ENCODE measurements at places on chromosomes 1 and 21.

GRCh38 chr21:44054710-44055109, 42.6 kb downstream of the TRAPPC10 start:
- no peak for DNase-seq

DNA sequence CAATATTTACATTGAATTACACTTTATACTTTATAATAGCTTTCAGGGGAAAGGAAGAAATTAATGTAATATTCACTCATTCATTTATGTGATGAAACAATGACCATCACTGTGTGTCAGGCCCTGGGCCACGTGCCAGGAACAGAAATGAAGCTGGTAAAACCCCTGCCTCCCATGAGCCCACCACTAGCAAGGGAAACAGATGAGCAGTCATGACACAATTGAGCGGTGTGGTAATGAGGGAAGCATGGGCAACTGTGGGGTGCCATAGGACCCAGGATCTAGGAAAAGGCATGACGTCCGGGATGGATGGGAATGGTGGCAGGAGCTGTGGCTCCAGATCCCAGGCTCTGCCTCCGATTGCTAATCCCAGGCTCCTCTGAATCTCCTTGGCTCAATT, 17.0 kb upstream of the SLC5A9 start:
- no peak for DNase-seq

- DNase-seq = no peak
Observed at GRCh38 chr1:71083271-71083670, 2.4 kb upstream of the ZRANB2 start.

GRCh38 chr1:31444725-31445448, 31.9 kb downstream of the SERINC2 start:
- no peak for DNase-seq

- no peak for DNase-seq
Observed at GRCh38 chr1:53549287-53549686, 90.1 kb downstream of the DMRTB1 start.

- DNase-seq = no peak
Observed at GRCh38 chr1:81327103-81327710, 473.5 kb upstream of the ADGRL2 start.
